ENCODE measurements at places on chromosomes 16 and 17.

DNA sequence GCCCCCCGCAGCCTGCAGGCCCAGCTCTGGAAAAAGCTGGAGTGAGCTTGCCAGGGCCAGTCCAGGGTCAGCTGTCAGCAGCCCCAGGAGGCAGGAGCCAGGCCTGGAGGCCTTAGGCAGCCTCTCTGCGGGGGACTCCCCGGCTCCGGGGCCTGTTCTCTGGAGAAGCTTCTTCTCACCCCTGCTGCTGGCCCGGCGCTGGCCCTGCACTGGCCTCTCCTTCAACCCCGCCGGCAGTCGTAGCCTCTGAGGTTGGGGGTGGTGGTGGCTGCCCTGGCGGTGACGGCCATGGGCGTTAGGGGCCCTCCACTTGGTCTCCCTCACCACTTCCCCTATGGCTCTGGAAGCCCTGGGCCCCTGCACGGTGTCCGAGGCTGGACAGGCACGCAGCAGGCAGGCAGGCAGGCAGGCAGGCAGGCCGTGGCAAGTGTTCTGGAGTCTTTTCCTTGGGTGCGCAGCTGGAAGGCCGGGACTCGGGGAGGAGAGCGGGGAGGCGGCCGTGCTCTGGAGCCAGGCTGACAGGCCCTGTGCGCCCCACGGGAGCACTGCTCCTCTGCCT, 2.1 kb downstream of the FOXF1 start:
- no peak for DNase-seq

DNA sequence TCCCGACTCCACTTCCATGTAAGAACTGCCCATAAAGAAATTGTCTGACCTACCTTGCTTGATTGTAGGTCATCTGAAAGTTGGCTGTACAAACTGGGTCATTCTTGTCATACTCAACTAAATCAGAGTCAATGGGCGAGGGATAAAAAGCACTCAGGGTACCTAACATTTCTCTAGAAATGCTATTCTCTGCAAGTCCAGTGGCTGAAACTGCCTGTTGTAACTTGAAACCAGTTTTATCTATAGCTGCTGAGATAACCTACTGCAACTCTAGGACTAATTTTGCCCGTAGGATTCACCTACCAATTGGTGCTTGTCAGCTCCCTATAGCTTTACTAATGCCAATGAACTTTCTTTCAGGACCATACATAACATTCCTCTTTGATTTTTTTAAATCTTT, 100.1 kb upstream of the GRIN2A start:
- no peak for DNase-seq

DNA sequence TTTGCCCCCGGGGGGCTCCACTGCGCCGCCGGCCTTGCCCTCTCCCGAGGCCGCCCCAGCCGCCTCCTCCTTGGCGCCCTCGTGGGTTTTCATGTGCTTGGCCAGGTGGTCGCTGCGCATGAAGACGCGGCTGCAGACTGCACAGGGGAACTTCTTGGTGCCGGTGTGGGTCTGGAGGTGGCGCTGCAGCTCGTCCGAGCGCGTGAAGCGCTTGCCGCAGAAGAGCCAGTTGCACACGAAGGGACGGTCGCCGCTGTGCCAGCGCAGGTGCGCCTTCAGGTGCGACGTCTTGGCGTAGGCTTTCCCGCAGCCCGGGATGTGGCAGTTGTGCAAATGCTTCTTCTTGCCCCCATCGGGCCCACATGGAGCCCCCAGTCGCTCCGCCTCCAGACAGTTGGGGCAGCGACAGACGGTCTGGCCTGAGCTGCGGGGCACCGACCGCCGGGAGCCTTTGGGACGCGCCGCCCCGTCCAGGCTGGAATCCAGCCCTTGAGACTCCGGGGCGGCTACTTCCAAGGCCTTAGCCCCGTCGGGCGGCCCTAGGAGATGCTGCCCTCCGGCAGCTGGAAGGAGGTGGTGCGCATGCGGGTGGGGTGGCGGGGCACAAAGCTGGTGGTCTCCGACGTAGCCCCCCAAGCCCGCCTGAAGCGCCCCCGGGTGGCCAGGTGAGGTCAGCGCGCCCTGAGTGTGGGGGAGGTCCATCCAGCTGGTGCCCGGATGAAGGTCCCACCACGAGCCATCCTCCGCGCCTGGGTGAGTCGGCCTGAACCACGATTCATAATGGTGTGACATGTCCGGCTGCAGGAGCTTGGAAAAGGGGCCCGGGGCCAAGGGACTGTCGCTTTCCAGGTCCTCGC, 3.4 kb downstream of the SP6 start:
- DNase-seq, result no peak

- DNase-seq, result no peak
Measured at GRCh38 chr17:13792314-13792713, 190.6 kb upstream of the HS3ST3A1 start.

DNA sequence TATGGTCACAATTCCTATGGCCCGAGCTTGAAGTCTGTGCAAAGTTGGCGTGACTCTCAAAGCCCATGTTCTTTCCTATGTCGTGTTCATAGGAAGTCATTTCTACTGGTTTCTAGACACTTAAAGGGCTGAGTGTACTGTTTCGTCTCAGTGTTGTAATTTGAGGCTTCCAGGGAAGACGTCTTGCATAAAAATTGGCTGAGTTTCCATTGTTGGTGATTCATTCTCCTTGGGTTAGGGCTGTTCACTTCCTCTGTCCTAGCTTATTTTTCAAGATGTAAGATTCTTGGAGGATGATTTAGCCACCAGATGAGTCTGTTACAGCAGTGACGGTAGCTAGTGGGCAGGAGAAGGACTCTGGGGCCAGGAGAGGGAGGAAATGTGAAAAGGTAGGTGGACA, 43.1 kb downstream of the PIK3R5 start:
- peak; percentile 92 for DNase-seq

DNA sequence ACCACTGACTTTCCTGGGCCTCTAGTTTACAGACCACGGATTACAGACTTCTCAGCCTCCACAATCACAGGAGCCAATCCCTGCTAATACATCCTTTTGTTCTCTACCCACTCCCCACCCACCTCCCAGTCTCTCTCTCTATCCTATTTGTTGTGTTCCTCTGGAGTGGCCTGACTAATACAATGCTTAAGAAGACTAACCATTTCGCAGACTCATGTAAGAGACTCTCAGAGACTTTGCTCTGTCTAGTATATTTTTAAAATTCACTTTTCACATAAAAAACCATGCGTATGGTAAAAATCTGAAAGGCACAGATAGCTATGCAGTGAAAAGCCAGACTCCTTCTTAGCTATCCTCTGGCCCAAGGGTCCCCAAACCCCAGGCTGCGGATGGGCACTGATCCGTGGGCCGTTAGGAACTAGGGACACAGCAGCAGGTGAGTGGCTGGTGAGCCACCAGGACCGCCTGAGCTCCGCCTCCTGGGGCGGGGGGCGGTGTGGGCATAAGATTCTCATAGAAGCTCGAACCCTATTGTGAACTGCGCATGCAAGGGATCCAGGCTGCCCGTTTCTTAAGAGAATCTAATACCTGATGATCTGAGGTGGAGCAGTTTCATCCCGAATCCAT, 7.6 kb downstream of the PIK3R6 start:
- DNase-seq, result no peak

DNA sequence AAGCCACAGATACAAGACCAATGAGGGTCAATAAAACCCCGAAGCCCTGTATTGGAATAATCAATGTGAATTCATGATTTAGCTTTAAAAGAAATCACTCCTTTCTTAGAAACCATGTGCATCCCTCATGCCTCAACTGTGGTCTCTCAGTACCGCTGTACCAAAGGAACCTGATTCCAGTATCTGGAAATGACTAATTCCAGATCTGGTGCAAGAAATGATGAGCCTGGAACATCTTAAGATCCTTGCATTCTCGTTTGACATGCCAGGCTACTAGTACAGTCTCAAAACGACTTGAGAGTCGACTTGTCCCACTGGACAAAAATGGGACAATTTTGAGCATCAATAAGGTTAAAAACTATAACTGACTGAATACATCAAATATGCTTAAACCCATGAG, 21.2 kb downstream of the USP31 start:
- no peak for DNase-seq

GRCh38 chr17:31269578-31269983, 27.5 kb downstream of the OMG start:
- DNase-seq, result peak; percentile 80

DNA sequence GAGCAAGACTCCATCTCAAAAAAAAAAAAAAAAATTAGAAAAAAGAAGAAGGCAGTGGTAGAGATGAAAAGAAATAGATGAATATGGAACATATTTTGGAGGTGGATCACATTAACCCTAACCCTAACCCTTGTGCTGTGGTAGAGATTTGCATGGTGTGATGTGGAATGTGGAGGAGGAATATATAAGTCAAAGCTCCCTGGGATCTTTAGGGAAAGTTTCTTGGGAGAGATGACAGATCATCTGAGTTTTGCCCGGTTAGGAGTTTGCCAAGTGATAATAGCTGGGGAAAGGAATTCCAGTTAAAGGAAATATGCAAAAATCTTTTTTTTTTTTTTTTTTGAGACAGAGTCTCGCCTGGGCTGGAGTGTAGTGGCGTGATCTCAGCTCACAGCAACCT, 13.0 kb upstream of the BLMH start:
- DNase-seq, result no peak

DNA sequence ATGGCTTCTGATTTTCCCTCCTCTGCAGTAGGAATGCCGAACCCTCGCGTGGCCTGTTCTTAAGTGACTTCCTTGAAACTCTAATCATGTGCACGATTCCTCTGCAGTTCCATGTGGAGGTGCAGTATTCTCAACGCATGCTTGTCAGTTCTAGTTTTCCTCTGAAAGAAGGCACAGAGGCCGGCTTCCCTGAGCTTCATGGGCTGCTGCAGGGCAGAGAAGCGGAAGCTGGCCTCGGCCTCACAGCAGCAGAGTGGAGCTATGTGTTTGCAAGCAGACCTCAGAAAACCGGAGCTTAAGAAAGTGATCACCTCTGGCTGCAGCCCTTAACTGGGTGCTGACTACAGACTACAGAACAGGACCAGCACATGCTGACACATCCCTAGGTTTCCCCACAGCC, 500.7 kb downstream of the GRIN2A start:
- no peak for DNase-seq

DNA sequence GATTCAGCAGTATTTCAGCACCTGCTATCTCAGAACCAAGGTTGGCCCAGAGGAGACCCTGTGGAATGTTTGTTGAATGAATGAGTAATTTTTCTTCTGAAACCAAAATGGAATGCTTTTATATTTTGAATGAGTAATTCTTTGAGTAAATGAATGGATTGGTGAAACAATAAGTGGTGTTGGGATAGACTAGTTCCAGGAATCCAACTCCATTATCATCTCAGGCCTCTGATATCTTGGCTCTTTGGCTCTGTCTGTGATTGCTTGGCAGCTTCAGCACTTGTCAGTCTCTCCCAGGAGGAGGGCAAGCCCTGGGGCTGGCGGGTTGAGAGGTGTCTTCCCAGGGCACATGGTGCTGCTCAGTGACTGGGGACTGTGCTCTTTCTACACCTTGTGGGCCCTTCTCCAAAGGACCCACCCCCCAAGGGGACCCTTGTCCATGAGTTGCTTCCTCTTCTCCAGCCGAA, 284.4 kb upstream of the FOXF1 start:
- no peak for DNase-seq

DNA sequence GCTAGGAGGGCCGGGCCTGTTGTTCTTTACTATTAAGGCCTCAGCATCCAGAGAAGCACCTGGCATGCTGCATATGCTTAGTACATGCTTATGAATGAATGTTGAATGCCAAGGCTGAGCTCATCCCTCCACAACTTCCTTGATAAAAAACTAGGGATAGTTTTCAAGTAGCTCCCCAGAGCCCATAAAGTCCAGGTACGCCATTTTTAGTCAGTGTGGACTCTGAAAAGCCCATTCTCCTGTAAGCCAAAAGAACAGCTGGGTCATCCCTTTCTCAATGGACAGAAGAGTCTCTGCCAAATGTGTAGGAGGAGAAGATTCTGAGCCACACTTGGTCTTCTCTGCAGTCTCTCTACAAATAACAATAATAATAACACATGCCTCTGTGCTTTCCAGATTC, 8.9 kb upstream of the ITGB3 start:
- DNase-seq, result no peak

- no peak for DNase-seq
Measured at GRCh38 chr17:55533608-55534007, 22.4 kb upstream of the SMIM36 start.

- peak; percentile 45 for DNase-seq
Measured at GRCh38 chr17:74749279-74750038, 1.0 kb downstream of the NHERF1 start.

DNA sequence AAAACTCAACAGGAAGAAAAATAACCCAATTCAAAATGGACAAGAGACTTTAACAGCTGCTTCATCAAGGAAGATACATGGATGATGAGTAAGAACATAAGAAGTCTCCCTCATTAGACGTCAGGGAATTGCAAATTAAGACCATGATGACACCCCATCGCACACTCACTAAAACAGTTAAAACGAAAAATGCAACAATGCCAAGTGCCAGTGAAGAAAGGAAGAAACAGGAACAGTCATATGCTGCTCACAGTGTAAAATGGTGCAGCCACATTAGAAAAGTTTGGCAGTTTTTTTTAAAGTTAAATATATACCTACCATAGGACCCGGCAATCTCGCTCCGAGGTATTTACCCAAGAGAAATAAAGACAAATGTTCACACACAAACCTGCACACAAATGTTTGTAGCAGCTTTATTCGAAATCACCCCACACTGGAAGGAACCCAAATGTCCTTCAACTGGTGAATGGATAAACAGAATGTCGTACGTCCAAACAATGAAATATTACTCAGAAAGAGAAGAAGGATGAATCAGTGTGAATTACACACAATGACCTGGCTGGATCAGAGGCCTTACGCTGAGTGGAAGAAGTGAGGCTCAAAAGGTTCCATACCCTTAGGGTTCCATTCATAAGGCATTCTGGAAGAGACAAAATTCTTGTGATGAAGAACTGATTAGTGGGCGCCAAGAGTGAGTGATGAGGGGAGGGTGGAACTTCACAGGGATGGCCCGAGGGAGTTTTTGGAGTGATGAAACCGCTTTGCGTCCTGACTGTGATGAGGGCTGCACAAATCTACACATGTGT, 110.3 kb downstream of the C16orf95 start:
- DNase-seq, result peak; percentile 95

GRCh38 chr17:74386386-74386785, 19.1 kb downstream of the GPR142 start:
- DNase-seq, result no peak

GRCh38 chr17:79038545-79039135, 14.7 kb downstream of the C1QTNF1 start:
- peak; percentile 99 for DNase-seq

- no peak for DNase-seq
Measured at GRCh38 chr17:47427985-47428384, 102.9 kb upstream of the NPEPPS start.

- no peak for DNase-seq
Measured at GRCh38 chr16:87585442-87586200, 16.7 kb upstream of the JPH3 start.

DNA sequence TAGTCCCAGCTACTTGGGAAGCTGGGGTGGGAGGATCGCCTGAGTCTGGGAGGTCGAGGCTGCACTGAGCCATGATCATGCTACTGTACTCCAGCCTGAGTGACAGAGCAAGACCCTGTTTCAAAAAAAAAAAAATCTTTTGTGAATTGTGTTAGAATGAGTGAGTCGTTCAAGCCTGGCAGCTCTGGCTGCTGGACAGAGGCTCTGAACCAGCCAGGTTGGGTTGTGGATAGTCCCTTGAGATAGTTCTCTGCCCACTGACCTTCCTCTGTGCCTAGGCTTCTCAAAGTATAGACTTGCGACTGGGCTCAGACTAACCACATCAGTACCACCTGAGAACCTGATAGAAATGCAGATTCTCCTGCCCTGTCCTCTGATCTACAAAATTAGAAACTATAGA, 2.2 kb upstream of the KSR1 start:
- DNase-seq, result no peak

- DNase-seq, result no peak
Measured at GRCh38 chr17:36468903-36469635, 17.4 kb upstream of the ZNHIT3 start.

- no peak for DNase-seq
Measured at GRCh38 chr17:64131606-64132270, 1.8 kb upstream of the ERN1 start.
